ENCODE measurements at places on chromosomes 7 and 10. TPM values are rescaled to one million over a fixed set of nuclear protein-coding genes. Genes with fewer than 3 reads are reported as not detected.

The BMS1 gene
- total RNA-seq = 13.9 TPM

The ITGA8 gene
- 1.3 TPM for total RNA-seq

The OR2A1 gene
- under 0.01 TPM for total RNA-seq

The INA gene
- total RNA-seq = 0.50 TPM

The WDFY4 gene
- 0.66 TPM for total RNA-seq

The LFNG gene
- 0.33 TPM for total RNA-seq

The DEPP1 gene
- 97.3 TPM for total RNA-seq

The LRRN3 gene
- total RNA-seq = 1.8 TPM

The CRYGN gene
- total RNA-seq = 0.50 TPM

The INPP5A gene
- 21.1 TPM for total RNA-seq

The ANXA8L1 gene
- not detected for total RNA-seq

The CDC14C gene
- 0.17 TPM for total RNA-seq

The ZNF503 gene
- total RNA-seq = 8.2 TPM

The HTR7 gene
- 0.77 TPM for total RNA-seq

The FGFR2 gene
- total RNA-seq = 0.17 TPM

The C10orf62 gene
- total RNA-seq = not detected

The SLC26A4 gene
- 0.50 TPM for total RNA-seq

The ANK3 gene
- total RNA-seq = 0.50 TPM

The AKR1D1 gene
- not detected for total RNA-seq

The SUFU gene
- total RNA-seq = 2.6 TPM

The ASZ1 gene
- not detected for total RNA-seq

The TRIM73 gene
- 0.51 TPM for total RNA-seq

The ANKRD61 gene
- total RNA-seq = 0.26 TPM

The ADRA2A gene
- total RNA-seq = under 0.01 TPM

The RBAK gene
- total RNA-seq = 6.9 TPM

The C10orf90 gene
- 0.17 TPM for total RNA-seq

The OIT3 gene
- total RNA-seq = under 0.01 TPM

The SGPL1 gene
- total RNA-seq = 39.3 TPM

The OR9A2 gene
- total RNA-seq = not detected

The NUTM2D gene
- 1.3 TPM for total RNA-seq

The MYOZ1 gene
- total RNA-seq = 0.17 TPM

Measured in fibroblast of lung (primary cell).